NCI-H1930 (cell line): ENCODE measurements at places on chromosomes 1 and 21.

DNA sequence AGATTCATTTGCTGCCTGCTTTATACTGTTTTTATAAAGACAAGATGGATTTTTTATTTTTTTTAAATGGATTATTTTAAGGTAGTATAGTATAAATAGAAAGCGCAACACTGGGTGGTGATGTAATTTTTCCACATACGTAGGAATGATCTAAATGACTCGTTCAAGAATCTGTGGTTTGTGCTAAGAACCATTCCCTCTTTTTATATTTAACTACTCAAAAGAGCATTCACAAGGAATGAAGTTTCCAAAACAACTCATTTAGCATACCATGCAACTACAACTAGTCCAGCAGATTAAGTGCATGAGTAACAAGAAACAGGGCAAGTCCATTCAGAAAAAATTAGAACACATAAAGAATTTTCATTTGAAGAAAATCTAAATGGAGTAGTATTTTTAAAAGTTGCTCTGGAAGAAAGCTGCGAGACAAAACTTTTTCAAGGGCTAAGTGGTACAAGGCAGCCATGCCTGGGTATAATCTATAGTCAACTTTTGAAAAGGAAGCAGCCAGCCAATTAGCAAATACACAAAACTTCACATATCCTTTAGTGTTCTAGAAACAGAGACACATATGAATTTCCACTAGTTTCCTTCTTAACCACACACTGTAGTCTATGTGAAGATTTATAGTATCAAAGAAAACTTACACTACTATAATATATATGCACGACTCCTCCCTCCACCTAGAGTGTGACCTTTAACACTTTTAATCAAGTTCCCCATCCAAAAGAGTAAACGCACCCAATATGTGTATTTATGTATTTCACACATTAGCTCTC, 23.4 kb downstream of the GTF2B start:
- DNase-seq: no peak

- DNase-seq: no peak
Observed at GRCh38 chr1:68938051-68938666, 441.3 kb upstream of the DEPDC1 start.

DNA sequence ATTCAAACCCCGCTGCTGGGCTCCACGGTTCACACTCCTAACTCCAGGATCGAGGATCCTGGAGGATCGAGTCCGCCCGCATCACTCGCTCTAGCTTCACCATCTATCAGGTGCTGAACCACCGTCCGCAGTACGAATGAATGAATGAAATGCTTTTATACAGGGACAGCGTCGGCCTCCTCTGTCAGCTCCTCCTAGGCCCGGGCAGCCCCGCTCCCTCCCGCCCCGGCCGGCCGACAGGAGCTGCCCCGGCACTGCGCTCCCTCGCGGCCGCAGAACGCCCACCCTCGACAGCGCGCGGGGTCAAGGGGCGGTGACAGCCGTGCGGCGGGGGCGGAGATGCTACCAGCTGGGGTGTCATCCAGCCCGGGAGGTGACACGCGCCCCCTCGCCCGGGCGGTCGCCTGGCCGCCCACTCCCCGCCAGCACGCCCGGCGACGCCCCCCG, 520 bp downstream of the ZBTB17 start:
- DNase-seq: peak; percentile 67

GRCh38 chr1:36542024-36542961, 59.6 kb upstream of the CSF3R start:
- DNase-seq: no peak

- DNase-seq: no peak
Observed at GRCh38 chr1:245961137-245961540, 545.9 kb downstream of the SMYD3 start.

GRCh38 chr1:21933397-21934248, 3.5 kb downstream of the HSPG2 start:
- DNase-seq: no peak

GRCh38 chr1:156643778-156644092, 1.8 kb downstream of the BCAN start:
- no peak for DNase-seq

DNA sequence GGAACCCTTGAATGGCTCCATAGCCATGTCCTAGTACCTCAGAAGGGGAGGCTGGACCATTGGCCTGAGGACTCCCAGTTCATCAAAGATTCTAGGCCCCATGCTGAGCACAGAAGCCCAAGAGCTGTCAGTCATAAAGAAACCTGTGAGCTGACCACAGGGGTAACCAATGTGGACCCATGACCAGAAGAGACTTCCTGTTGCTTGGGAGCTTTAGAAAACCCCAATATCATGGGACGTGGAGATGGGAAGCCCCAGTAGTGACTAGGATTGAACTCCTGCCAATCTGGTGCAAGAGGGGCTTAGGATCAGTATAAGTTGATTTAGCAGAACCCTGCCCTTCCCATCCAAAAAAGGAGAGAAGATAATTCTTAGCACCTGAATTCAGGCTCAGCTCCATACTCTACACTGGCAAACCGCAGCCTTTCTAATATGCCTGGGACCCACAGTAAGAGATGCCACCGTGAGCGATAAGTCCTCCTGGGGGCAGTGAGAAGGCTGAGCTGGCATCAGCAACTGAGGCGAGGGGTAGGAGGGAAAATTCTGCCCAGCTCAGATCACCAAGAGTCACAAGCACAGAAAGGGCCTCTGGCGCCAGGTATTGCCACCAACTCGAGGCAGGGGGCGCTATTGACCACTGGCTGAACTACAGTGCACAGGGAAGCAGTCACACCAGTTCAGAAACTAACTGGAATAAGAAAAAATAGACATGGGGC, 108.9 kb downstream of the CAPN8 start:
- peak; percentile 43 for DNase-seq

GRCh38 chr1:185541871-185542301, 192.3 kb upstream of the HMCN1 start:
- DNase-seq: no peak

GRCh38 chr1:13860031-13860430, 160.0 kb downstream of the PRDM2 start:
- no peak for DNase-seq
